Stromal cell of bone marrow (primary cell): ENCODE measurements at places on chromosomes 2 and 18.

GRCh38 chr2:232504438-232504837, 15.8 kb upstream of the PRSS56 start:
- no peak for DNase-seq

DNA sequence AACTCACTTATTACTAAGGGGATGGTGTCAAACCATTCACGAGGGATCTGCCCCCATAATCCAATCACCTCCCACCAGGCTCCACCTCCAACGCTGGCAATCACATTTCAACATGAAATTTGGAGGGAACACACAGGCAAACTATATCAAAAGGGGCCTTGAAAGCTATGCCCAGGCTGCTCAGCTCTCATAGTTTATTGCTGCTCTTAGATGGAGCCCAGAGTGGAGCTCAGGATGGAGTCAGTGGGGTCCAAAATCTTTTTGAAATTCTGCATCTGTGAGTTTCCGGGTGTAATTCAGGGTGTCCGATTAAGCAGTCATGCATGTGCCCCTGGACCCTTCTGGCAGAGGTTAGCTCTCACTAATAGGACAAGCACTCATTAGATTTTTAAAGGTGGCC, 24.3 kb downstream of the RHOB start:
- no peak for DNase-seq

- DNase-seq = no peak
These were observed 129.6 kb downstream of the MREG start for GRCh38 chr2:215883799-215884198.

DNA sequence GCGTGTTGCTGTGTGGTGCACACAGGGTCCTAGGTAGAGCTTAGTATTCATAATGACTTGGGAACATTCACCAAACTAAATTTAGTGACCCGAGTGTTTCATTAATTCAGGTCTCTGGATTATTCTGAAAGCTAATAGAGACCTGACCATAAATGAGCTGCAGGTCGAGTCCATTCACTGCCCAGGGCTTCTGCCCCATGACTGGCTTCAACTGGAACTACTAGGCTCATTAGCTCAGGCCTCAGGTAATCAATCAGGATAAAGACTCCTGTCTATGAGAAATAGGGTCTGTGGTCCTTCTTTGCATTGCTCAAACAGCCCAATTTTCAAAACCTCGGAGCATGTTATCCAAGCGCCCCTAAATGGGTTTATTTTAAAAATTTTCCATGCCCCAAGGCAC, 30.0 kb upstream of the OTOF start:
- no peak for DNase-seq
